ENCODE measurements at places on chromosomes 4 and X.

- no peak for DNase-seq
These were observed 43.0 kb downstream of the CLCN3 start for GRCh38 chr4:169663402-169663801.

- no peak for DNase-seq
These were observed 11.7 kb upstream of the EXOSC9 start for GRCh38 chr4:121789455-121789854.

DNA sequence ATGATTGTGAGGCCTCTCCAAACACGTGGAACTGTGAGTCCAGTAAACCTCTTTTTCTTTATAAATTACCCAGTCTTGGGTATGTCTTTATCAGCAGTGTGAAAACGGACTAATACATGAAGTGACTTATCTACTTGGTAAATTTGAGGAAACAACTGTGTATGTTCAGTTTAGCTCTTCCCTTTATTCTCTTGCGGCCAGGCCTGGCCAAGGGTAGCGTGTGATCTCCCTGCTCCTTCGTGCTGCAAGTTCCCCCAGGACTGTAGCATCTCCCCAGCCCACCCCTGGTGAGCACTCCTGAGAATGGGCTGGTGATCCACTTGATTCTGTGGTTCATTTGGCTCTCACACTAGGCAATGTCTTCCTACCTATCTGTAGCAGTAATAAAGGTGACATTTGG, 53.2 kb upstream of the CHRNA9 start:
- no peak for DNase-seq

DNA sequence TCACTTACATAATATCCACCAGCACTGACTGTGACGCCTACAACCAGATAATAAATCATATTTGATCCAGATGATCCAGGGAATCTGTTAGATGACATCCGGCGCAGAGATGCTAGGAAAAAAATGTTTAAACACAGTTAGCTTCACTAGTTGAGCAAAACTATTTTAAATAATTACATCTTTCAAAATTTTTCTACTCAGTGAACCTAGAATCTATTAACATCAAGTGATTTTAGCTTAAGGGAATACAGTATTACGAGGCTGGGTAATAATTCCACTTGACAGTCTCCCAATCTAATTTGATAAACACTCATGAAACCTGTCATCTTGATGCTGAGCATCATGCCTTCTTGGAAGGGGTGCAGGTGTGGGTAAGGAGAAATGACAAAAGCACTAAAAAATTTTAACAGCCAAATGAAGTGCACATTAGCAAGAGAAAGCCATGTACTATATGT, 4.7 kb downstream of the MGARP start:
- DNase-seq: no peak

GRCh38 chr4:185117300-185117934, 25.6 kb upstream of the SLC25A4 start:
- DNase-seq: no peak

DNA sequence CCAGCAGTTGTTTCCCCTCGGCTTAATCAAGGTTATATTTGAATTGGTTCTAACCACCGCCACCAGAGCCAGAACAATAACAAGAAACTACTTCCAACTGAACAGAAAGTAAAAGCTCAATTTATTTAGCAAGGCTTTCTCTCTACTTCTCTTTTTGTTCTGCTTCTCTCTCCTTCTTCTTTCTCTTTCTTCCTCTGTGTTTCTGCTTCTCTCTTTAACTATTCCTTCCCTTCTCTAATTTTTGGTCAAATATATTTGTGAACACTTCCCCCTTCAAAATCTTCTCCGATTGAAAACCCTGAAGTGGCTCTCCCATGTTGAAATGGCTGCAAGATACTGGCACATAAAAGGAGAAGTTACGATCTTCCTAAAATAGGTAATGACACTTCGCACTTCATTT, 1195.9 kb upstream of the PRKX start:
- DNase-seq: no peak

- DNase-seq: no peak
These were observed 326.4 kb downstream of the TENM3 start for GRCh38 chr4:182569561-182569960.

- DNase-seq: no peak
These were observed 67.8 kb upstream of the SCML1 start for GRCh38 chrX:17669458-17669857.

- no peak for DNase-seq
These were observed 136.4 kb upstream of the GUCY1A1 start for GRCh38 chr4:155530290-155530689.
